ENCODE measurements at places on chromosomes 5 and 9.

- DNase-seq: no peak
Measured at GRCh38 chr9:14529629-14530028, 163.6 kb downstream of the ZDHHC21 start.

GRCh38 chr5:43281840-43282658 lies 31.2 kb downstream of the HMGCS1 start:
- DNase-seq: no peak

DNA sequence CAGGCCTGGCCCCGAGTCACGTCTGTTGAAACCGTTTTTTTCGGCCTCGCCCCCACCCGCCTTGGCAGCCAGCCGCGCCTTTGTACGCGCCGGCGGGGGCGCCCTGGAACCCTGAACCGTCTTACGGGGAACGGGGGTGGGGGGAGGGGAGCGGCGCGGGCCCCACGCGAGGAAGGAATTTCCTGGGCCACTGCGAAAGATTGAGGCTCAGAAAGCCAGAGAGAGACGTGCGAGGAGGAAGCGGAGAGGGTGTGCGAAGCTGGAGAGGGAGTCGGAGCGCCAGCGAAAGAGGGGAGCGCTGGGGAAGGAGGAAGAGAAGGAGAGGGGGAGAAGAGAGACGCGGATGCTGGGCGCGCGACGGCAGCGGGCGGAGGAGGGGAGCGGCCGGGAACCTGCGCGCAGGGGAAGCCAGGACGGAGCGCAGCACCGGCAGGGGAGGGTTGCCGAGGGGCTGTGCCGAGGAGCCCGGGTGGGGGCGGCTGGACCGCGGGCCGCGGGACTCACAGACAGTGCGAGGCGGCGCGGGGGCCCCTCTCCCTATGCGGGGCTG lies 4.6 kb upstream of the PRDM12 start:
- DNase-seq: no peak

DNA sequence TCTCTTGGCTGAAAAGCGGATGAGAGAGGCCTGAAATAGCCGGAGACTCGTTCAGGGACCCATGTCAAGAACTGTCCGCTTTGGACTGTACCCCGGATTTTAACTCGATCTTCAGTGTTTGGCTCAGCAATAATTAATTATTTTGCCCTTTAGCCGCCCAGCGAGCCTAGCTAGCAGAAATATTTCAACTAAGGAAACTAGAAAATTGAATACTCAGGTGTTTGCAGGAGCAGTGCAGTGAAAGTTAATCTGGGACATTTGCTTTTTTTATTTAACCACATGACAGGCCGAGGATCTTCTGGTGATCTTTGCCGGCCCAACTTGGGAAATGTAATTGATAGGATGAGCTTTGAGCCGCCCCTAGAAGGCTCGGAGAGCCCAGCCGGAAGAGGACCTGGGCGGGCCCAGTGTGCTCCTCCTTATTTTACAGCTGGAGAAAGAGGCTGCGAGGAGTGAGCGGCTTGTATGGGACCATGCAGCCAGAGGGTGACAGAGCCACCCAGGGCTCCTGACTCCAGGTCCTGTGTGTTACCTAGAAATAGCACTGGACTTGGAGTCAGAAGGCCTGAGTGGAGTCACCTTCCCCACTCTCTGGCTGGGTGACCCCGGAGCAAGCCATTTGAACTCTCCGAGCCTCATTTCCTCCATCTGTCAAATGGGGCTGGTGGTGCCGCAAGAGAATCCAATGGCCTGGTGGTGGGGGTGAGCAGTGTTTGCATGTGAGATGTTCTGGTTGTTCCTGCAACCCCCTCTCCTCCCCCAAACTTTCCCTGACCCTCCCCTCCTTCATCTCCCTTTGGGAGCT lies 2.4 kb downstream of the PPARGC1B start:
- DNase-seq: no peak
